Spinal cord (tissue), 10 donors: ENCODE measurements at places on chromosomes 13 and 19. TPM values are rescaled to one million over a fixed set of nuclear protein-coding genes. Genes with fewer than 3 reads are reported as not detected.

The NKG7 gene
- polyA plus RNA-seq, result 0.69 TPM

The APC2 gene
- polyA plus RNA-seq, result 168 TPM

The PODNL1 gene
- polyA plus RNA-seq, result 7.5 TPM

The LAIR2 gene
- not detected for polyA plus RNA-seq

The CEACAM4 gene
- polyA plus RNA-seq, result not detected

The UTP14C gene
- 22.2 TPM for polyA plus RNA-seq

The ITGBL1 gene
- polyA plus RNA-seq, result 0.54 TPM

The FAM174C gene
- polyA plus RNA-seq, result 32.9 TPM

The CCDC106 gene
- 56.9 TPM for polyA plus RNA-seq

The ETV2 gene
- polyA plus RNA-seq, result 4.6 TPM

The KLF1 gene
- 0.42 TPM for polyA plus RNA-seq

The GARIN5A gene
- polyA plus RNA-seq, result 14.1 TPM

The EXOC3L2 gene
- 0.92 TPM for polyA plus RNA-seq

The GRIN3B gene
- 1.5 TPM for polyA plus RNA-seq

The FAM124A gene
- 15.7 TPM for polyA plus RNA-seq

The PABPC3 gene
- polyA plus RNA-seq, result 0.99 TPM

The ZNF417 gene
- 19.5 TPM for polyA plus RNA-seq

The HSPB6 gene
- polyA plus RNA-seq, result 25.7 TPM

The TMEM272 gene
- polyA plus RNA-seq, result 1.3 TPM

The CLEC4G gene
- 2.1 TPM for polyA plus RNA-seq

The APOC4 gene
- not detected for polyA plus RNA-seq

The TRPC4 gene
- polyA plus RNA-seq, result 5.1 TPM

The SLC25A41 gene
- 5.5 TPM for polyA plus RNA-seq

The BCL2L12 gene
- 15.0 TPM for polyA plus RNA-seq

The ACP7 gene
- polyA plus RNA-seq, result 0.27 TPM

The ZNF418 gene
- 32.9 TPM for polyA plus RNA-seq

The MUC16 gene
- polyA plus RNA-seq, result not detected

The C19orf18 gene
- polyA plus RNA-seq, result 1.1 TPM

The C19orf85 gene
- not detected for polyA plus RNA-seq

The ZNF180 gene
- polyA plus RNA-seq, result 12.5 TPM

The UGGT2 gene
- polyA plus RNA-seq, result 25.4 TPM

The FFAR1 gene
- polyA plus RNA-seq, result 0.83 TPM

The ATP11A gene
- polyA plus RNA-seq, result 22.9 TPM

The KIR3DL2 gene
- polyA plus RNA-seq, result not detected

The APOC1 gene
- polyA plus RNA-seq, result 103 TPM

The RNF113B gene
- not detected for polyA plus RNA-seq

The NLRP9 gene
- 0.08 TPM for polyA plus RNA-seq

The KLK5 gene
- 2.5 TPM for polyA plus RNA-seq

The CYP4F8 gene
- polyA plus RNA-seq, result 0.09 TPM

The XAB2 gene
- 34.6 TPM for polyA plus RNA-seq

The SIGLEC12 gene
- polyA plus RNA-seq, result not detected

The ZGLP1 gene
- 15.7 TPM for polyA plus RNA-seq

The NCAN gene
- 623 TPM for polyA plus RNA-seq

The SCAMP4 gene
- polyA plus RNA-seq, result 95.1 TPM

The CEACAM16 gene
- not detected for polyA plus RNA-seq

The EBPL gene
- polyA plus RNA-seq, result 44.4 TPM

The ADGRE3 gene
- not detected for polyA plus RNA-seq

The ZNF492 gene
- polyA plus RNA-seq, result 1.5 TPM

The ERICH6B gene
- polyA plus RNA-seq, result 2.8 TPM

The SYCN gene
- not detected for polyA plus RNA-seq

The TPTE2 gene
- polyA plus RNA-seq, result 0.84 TPM

The FAAP24 gene
- polyA plus RNA-seq, result 2.7 TPM

The ZNF560 gene
- polyA plus RNA-seq, result 1.2 TPM

The ZNF723 gene
- not detected for polyA plus RNA-seq

The SUPT5H gene
- polyA plus RNA-seq, result 158 TPM

The NLRP11 gene
- 0.15 TPM for polyA plus RNA-seq

The DAZAP1 gene
- 64.5 TPM for polyA plus RNA-seq

The NLRP4 gene
- polyA plus RNA-seq, result not detected

The RANBP3 gene
- polyA plus RNA-seq, result 88.6 TPM
